Stimulated activated CD4-positive, alpha-beta T cell treated with anti-CD3 and anti-CD28 coated beads, Interleukin-1b, Interleukin-23, amount 100 ng/mL, for 4 hours (primary cell): ENCODE measurements at places on chromosomes 1 and 21.

DNA sequence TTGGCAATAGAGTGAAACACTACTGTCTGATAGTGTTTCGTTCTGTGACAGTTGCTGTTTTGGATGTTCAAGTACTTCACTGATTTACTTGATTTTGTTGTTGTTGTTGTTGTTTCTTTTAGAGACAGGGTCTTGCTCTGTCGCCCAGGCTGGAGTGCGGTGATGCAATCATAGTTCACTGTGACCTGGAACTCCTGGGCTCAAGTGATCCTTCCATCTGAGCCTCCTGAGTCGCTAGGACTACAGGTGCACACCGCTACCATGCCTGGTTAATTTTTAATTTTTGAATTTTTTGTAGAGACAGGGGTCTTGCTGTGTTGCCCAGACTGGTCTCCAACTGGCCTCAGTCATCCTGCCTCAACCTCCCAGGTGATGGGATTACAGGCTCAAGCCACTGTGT is 2.3 kb downstream of the ATF6 start:
- DNase-seq = no peak

DNA sequence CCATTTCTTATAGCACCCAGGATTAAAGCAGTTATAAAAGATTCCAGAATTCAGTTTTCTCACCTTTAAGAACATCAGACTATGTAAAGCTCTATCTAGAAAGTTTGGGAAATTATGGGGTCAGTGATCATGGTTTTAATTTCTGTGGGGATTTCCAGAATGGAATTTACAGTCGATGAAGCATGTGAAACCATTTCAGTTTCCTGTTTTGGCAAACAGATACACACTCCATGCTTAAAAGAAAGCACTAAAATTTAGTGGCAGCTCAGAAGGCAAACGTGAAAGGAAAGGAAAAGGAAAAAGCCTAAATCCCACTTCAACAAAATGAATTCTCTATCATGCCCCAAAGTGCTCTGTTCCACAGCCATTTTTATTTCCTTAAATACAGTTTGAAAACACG is 60.4 kb downstream of the FYB2 start:
- no peak for DNase-seq

DNA sequence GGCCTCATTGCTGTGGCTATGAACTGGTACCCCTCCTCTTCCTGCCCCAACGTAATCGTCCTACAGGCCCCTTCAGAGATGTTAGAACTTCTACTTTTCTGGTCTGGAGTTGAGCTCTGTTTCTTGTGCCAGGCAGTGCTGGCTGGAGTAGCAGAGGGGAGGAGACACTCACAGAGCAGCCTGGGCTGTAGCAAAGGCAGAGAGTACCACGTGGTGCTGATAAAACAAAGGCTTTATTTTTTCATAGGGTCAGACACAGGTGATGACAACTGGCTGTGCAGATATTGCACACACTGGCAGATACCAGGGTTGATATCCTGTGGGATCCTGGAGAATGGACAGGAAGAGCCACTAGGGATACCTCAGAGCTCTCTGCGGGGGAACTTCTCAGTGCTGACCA is 23.2 kb downstream of the CRCT1 start:
- DNase-seq = no peak

DNA sequence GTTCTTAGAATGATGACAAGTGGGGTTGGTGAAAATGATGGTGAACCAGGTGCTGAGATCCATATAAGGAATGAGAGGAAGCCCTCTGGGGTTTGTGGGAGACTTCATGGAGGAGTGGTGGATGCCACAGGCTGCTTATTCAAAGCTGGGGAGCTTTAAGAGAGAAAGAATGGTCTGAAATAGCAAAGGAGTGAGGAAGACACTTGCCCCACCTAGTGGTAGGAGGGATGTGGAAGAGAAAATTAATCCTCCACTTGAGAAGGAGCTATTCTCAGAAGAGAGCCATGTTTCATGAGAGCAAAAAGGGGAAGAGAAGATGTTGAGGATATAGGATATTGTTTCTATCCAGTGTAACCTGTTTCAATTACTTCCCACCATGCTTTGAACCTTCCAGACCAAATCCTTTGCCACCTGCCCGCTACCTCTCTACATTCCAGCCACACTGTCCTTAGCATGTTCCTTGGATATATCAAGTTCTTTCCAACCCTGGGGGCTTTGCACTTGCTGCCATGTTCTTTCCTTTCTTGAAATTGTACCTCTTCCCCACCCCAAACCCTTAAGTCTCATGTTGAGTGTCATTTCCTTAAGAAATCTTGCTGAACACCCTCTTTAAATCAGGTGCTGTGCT is 19.6 kb upstream of the ZNF648 start:
- DNase-seq = no peak

DNA sequence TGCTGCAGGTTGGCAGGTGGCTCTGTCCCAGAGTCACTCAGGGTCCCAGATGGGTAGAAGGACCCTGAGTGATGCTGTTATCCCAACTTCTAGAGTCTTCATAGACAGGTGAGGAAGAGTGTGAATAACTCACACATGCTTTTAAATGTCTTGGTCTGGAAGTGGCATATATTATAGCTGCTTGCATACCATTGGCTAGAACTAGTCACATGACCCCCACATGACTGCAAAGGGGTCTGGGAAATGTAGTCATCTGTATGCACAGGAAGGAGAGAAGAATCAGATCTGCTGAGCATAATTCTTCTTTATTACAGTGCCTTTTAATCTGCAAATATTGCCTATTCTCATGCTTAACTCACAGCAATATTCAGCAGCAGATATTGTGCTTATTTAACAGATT is 28.2 kb upstream of the KLHDC7A start:
- DNase-seq = no peak

- DNase-seq = no peak
These were observed 53.8 kb upstream of the KCNA3 start for GRCh38 chr1:110728388-110729001.

- DNase-seq = peak; percentile 41
These were observed 18.8 kb downstream of the ADGRB2 start for GRCh38 chr1:31745096-31745945.

DNA sequence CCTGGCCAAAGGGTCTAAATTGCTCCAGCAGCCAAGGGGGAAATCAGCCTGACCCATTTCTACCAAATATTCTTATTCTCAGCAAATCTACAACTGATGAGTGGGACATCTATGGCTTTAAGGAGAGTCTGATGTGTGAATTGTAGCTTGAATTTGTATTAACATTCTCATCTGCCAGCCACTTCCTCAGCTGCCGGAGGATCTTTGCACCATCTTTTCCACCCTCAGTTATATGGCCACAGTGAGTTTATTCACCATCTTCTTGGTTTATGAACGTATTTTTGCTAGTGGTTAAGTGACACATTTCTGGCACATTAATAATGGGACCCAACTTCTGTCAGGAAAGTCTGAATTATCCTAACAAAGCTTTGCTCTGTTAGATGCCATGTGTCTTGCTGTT is 69.6 kb downstream of the COLGALT2 start:
- DNase-seq = no peak

- no peak for DNase-seq
These were observed 180.0 kb downstream of the ETS2 start for GRCh38 chr21:38985568-38986378.

- DNase-seq = no peak
These were observed 8.1 kb upstream of the STMN1 start for GRCh38 chr1:25914074-25914995.

DNA sequence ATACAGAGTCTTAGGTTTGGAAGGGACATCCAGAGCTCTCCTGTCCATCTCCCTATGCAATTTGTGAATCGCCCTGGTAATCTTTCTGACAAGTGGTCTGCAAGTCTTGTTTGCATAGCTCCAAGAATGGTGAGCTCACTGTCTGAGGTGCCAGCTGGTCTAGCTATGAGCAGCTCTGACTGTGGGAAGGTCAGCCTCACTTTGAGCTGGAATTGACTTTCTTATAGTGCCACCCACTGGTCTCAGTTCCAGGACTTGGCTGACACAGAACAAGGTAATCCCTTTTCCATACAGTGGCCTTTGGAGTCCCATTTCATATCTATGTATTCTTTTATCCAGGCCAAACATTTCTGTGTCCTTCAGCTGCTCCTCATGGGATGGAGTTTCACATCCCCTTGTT is 95.6 kb upstream of the C8B start:
- DNase-seq = no peak

DNA sequence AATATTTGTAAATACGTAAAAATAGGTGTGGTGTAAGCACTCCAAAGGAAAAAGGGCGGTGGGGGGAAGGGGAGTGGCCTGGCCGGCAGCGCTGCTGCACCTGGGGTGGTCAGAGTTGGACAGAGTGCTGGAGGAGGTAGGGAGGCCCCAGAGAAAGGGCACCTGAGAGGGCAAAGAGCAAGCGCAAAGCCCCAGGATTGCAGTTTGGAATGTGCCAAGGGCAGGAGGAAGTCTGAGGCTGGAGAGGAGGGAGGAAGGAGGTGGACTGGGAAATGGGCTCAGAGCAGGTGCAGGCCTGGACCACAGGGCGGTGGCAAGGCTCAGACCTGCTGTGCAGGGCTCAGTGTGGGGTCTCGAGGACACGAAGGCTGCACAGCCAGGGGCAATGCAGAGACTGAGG is 30.6 kb downstream of the LDLRAP1 start:
- DNase-seq = no peak

DNA sequence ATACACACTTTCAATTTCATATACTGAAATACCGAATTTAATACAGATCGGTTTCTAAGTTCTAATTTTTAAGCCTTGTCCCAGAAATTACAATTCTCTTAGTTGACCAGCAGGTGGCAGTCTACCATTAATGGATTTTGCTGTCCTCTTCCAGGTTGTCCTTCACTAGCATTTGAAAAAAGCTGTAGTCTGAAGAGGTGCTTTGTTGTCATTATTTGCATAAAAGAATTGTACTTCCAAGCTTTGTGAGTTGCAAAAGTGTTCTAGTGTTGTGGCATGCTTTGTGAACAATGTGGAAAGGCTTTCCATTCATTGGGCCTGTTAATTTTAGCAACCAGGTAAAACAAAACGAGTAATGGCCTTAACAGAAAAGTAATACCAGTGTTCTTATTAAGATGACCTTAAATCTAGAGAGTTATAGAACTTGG is 193.6 kb downstream of the RPS6KC1 start:
- DNase-seq = peak; percentile 13

- no peak for DNase-seq
These were observed 70.6 kb upstream of the ZBTB18 start for GRCh38 chr1:243980471-243980870.
